Esophagus squamous epithelium (tissue), 5 donors: ENCODE measurements at places on chromosomes 7 and 10.

- no peak for DNase-seq
Measured at GRCh38 chr7:28666154-28666553, 253.8 kb downstream of the CREB5 start.

GRCh38 chr10:68105820-68106219 is 3.5 kb upstream of the MYPN start:
- DNase-seq = no peak

- no peak for DNase-seq
Measured at GRCh38 chr10:100516847-100517246, 2.8 kb downstream of the SEC31B start.

- DNase-seq = no peak
Measured at GRCh38 chr7:112833082-112833481, 42.9 kb upstream of the TMEM168 start.

DNA sequence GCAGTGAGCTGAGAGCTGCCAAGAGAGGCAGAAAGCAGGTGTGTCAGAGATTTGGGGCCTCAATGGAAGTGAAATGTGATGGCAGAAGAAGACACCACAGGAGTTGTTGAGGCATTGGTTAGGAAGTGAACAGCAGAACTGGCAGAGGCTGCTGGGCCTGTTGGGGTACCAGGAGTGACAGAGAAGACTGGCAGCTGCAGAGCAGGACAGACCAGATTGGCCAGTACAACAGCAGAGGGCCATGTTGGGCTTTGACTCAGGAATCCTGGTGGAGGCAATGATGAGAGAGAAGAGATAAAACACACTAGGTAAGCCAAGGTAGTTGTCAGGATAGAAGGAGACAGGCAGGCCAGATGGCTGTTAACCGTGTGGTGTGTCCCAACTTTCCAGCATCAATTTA is 19.9 kb upstream of the HERPUD2 start:
- DNase-seq = no peak

- no peak for DNase-seq
Measured at GRCh38 chr10:24645784-24646183, 77.9 kb downstream of the ARHGAP21 start.

DNA sequence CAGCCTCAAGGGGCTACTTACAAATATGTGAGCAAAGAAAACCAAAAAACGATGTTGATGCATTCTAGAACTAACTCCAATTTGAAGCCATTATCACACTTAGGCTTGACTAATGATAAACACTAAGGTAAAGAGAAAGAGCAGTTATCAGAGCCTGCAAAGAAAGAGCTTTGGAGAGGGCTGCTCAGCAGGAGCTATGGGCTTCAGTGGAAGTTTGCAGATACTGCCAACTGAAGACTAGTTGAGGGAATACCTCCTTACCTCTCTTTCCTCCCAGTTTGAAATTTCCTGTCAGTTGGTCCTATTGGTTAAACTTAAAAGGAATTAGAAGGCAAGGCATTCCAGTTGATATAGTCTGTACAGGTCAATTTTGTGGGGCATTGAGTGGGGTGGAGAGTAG is 498.1 kb upstream of the POT1 start:
- DNase-seq = no peak

- no peak for DNase-seq
Measured at GRCh38 chr7:98236355-98237185, 15.5 kb downstream of the TECPR1 start.

DNA sequence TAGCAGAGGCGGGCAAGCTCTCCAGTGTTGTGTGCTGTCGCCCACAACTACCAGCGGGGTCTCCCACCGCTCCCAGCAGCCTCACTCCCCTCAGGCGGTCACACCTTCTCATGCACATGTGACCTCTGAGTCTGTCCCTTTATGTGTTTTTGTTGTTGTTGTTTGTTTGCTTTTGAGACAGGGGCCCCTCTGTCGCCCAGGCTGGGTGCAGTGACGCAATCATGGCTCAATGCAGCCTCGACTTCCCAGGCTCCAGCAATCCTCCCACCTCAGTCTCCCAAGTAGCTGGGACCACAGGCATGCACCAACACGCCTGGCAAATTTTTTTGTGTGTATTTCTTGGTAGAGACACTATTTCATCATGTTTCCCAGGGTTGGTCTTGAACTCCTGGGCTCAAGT is 1.5 kb downstream of the CPSF4 start:
- no peak for DNase-seq

GRCh38 chr7:34430456-34430855 is 227.6 kb upstream of the NPSR1 start:
- no peak for DNase-seq

- no peak for DNase-seq
Measured at GRCh38 chr7:82129091-82129490, 314.5 kb downstream of the CACNA2D1 start.

GRCh38 chr10:23051855-23052331 is 43.5 kb upstream of the MSRB2 start:
- DNase-seq = no peak

DNA sequence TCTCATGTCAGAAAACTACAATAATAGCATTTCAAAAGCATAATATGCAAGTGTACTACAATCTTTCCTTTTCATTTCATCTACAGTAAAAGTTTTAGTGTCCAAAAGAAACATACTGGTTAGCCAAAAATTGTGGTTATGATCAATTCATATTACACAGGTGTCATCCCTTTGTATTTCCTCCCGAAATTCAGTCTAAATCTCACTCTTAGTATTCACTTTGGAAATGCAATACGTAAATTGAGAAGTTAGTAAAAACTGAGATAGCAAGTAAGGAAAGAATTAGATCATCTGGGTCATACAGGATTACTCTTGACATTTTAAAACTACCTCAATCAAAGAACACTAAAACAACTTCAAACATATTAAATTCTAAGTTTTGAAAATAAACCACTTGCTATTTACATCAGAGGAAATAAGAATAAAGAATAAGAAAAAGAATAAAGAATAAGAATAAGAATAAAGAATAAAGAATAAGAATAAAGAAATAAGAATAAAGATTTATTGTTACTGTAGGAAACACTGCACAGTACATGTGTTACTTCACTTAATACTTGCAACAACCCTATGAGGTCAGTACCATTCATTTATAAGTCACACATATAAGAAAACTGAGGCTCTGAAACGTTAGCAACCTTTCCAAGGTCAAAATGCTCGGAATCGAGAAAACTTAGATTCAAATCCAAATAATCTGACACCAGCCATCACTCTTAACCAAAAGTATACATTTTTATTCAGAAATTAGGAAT is 10.5 kb downstream of the SNX13 start:
- DNase-seq = no peak

DNA sequence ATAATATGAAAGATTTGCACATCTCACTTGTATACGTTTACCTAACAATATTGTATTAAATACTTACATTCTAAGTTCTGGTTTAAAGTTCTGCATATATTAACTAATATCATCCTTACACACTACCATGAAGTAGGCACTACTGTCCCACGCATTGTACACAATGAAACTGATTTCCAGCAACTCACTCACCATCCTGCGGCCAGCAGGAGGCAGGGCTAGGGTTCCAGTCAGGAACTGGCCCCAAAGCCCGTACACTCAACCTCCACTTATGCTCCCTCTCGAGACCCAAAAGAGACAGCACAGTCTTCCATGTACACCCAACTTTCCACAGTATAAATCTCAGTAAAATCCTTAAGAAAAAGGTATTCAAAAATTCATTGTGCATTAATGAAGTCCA is 41.4 kb downstream of the GRID1 start:
- DNase-seq = no peak

GRCh38 chr10:43681220-43681619 is 32.5 kb upstream of the ZNF32 start:
- DNase-seq = no peak

GRCh38 chr7:157630301-157630853 is 293.6 kb downstream of the DNAJB6 start:
- no peak for DNase-seq

DNA sequence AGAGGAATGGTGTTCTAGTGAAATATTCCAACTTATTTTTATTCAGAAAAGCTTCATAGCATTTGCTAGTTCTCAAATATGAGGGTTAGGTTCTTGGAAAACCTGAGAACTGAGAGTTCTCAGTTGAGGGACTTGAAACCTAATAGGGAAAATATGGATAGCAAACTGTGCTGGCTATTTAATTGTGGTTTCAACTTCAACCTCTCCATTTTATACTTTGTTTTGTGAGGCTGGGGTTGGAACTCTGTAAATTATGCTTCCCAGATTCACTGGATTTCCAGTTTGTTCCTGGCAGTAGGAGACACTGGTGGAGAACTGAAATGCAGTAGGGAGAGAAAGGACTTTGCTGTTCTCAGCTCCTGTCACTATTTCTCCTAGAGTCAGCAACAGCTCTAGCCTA is 52.7 kb downstream of the CDK14 start:
- no peak for DNase-seq

DNA sequence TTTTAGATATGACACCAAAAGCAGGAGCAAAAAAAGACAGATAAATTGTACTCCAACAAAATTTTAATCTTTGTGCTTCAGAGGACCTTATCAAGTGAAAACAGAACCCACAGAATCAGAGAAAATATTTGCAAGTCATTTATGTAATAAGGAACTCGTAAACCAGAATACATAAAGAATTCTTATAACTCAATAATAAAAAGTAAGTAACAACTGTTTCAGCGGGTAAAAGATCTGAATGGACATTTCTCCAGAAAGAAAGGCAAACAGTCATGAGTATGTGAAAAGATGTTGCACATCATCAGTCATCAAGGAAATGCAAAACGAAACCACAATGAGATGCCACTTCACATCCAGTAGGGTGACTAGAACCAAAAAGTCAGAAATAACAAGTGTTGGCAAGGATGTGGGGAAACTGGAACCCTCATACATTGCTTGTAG is 167.7 kb upstream of the KCTD7 start:
- no peak for DNase-seq

GRCh38 chr10:72855790-72856189 is 37.7 kb upstream of the OIT3 start:
- no peak for DNase-seq

DNA sequence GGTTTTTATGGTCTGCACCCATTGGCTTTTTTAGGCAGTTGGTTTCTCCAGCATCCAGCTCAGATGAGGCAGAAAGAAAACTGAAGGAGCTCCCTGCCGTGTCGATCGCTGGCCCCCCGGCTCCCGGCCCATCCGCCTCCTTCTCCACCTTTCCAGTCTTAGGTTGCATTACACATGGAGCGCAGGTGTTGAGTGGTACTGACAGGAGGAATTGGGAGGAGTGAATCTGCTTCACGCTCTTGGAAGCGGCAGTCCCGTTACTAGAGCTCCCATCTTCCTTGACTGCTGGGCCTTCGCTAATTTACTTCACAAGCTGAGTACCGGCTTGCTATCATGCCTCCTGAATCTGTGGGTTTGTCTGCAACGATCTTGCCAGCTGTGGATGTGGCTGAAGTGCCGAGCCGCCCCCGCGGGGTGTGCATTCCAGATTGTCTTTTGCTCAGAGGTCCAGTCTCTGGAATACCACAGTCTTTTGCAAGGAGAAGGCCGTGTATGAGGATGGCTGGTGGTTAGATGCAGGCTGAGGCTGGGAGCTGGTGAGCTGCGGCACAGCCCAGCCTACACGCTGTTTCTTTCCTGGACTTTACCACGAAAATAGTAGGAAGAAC is 17.1 kb downstream of the IQCE start:
- DNase-seq = no peak

DNA sequence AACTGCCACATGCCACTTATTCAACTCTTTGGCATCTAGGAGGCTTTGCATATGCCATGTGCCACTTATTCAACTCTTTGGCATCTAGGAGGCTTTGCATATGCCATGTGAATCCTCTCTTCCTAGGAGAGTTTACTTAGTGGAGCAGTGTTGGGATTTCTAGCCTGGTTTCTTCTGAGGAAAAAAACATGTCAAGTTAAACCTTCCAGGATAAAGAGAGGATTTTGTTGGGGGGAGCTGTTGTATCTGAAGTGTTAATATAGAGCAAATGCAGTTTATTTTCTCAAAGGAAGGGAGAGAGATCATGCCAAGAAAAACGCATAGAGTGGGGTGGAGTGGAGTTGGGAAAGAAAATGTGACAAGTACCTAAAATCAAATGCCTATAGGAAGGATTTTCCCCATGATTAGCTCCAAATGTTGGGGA is 91.5 kb downstream of the MCU start:
- DNase-seq = no peak

GRCh38 chr7:3493499-3493898 is 192.4 kb downstream of the SDK1 start:
- DNase-seq = no peak

GRCh38 chr10:64191286-64191685 is 670.1 kb downstream of the REEP3 start:
- no peak for DNase-seq

- DNase-seq = no peak
Measured at GRCh38 chr10:76070916-76071315, 639.5 kb downstream of the LRMDA start.

- no peak for DNase-seq
Measured at GRCh38 chr7:4018601-4019316, 663.3 kb upstream of the FOXK1 start.

DNA sequence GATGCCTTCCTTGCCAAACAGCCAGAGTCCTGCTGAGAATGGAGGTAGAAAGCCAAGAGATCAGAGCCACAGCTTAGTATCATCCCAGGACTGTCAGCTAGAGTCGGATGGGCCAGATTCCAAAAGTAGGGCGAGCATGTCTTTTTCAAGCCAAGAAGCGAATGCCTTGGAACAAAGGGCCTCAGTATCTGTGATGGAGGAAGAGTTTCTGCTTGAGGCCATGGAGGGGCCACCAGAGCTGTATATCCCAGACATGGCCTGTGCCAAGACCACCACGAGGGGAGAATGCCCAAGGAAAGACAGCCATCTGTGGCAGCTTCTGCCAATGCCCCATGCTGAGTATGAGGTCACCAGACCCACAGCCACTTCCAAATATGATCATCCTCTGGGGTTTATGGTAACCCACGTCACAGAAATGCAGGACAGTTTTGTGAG is 44.3 kb upstream of the PPP1R17 start:
- DNase-seq = no peak

GRCh38 chr10:4249841-4250586 is 465.0 kb upstream of the KLF6 start:
- no peak for DNase-seq

GRCh38 chr7:5217851-5218331 is 27.9 kb downstream of the WIPI2 start:
- DNase-seq = no peak

DNA sequence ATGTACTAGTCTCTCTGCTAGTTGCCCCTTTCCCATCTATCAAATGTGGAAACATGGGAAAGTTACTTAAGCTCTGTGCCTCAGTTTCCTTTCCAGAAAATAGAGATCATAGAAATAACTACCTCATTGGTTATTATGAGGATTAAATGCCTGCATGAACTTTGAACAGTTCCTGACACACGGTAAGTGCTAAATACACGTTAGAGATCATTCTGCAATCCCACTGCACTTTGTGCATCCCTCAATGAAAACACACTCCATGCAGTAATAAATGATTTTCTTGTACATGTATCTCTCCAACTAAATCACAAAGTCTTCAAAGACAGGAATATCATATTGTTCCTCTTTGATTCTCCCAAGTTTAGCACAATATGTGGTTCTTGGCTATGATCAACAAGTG is 73.1 kb downstream of the PPP1R3C start:
- no peak for DNase-seq
